Immature natural killer cell (primary cell): ENCODE measurements at places on chromosomes 7 and 10.

DNA sequence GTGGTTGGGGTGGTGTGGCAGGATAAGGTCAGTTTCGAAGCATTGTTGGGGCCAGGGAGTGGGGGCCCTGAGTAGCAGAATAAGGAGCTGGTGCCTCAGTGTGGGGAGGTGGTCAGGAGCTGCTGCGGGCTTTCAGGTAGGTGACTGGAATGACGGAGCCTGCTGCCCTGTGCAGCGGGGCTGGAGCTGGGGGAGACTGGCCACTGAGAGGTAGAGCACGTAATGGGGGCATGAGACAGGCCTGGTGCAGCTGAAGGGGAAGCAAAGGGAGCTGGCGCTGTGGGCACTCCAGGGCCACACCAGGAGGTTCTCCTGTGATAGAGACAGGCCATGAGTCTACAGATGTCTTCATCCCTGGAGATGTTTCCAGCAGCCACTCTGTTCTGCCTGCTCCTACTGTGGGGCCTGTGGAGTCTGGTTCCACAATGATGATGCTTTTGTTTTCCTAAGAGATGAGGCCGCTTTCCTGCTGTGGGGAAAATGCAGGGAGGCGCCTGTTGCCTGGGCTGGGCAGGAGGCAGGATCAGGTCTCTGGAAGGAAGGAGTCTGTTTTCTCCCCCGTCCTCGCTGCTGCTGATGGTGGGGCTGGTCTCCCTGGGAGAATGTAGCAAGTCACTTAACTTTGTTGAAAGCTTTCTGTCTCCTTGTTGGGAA lies 31.1 kb downstream of the NUB1 start:
- H3K4me3 ChIP-seq, result no peak overlapping the region
- DNase-seq, result no peak
- H3K27ac ChIP-seq, result no peak overlapping the region
- peaks cover 10% of the 10 kb centered on the region for H3K36me3 ChIP-seq

DNA sequence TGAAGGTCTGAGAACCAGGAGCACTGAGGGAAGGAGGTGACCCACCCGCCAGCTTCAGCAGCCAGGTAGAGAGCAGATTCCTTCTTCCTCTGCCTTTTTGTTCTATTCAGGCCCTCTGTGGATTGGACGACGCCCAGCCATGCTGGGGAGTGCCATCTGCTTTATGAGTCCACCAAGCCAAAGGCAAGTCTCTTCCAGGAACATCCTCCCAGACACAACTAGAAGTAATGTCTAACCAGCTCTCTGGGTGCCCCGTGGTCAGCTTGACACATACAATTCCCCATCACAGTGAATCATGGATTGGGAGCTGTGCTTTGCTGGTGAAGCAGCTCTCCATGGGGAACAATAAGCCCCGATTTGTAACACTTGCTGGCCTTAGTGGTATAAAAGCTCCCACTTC lies 125.2 kb downstream of the CCDC3 start:
- H3K27ac ChIP-seq, result no peak overlapping the region
- H3K4me3 ChIP-seq, result no peak overlapping the region
- H3K36me3 ChIP-seq, result no peaks in the 10 kb centered on the region
- DNase-seq, result no peak
- no peaks in the 10 kb centered on the region for H3K27me3 ChIP-seq
- H3K4me1 ChIP-seq, result no peaks in the 10 kb centered on the region

DNA sequence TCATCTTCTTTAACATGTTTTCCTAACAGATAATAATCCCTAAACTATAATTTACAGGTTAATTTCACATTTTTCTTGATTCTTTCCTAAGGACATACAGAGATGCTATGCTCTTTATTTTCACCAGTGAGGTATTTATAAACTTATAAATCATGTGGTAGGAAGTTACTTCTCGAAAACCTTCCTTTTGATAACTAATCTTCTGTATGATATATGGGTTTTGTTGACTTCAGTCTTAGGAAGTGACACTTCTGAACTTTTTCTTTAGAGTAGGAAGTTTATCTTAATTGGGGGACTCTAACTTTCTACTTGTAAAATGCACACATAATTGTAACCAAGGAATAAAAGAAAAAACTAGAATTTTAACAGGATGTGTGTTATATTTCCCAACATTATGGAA lies 9.8 kb upstream of the PNPLA8 start:
- peaks cover 9% of the 10 kb centered on the region for H3K27me3 ChIP-seq
- H3K4me3 ChIP-seq, result no peak overlapping the region
- no peak for DNase-seq

- H3K4me1 ChIP-seq, result no peaks in the 10 kb centered on the region
- H3K27me3 ChIP-seq, result peaks cover 17% of the 10 kb centered on the region
- no peak for DNase-seq
- H3K4me3 ChIP-seq, result no peak overlapping the region
- no peak overlapping the region for H3K27ac ChIP-seq
These were observed 79.0 kb downstream of the KIAA1549 start for GRCh38 chr7:138902161-138902560.

DNA sequence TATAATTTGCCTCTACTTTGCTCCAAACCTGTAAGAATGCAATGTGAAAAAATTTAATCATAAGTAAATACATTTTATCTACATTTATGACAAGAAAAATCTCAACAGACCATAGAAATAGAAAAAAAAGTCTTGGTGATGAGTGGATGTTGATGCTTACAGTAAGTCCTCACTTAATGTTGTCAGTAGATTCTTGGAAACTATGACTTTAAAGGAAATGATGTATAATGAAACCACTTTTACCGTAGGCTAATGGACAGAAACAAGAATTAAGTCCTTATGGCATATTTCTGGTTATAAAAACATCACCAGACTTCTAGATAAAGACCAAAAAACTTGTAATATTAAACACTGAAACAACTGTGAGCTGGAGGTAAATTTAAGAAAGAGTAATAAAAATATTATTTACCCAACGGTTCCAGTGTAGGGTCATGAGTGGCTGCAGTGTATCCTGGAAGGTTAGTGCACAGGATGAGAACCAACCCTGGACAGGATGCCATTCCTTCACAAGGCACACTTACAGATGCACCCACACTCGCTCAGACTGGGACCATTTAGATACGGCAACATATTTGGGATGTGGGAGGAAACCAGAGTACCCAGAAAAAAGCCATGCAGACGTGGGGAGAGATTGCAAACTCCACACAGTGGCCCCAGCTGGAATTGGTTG lies 76.3 kb downstream of the GLCCI1 start:
- H3K27ac ChIP-seq, result no peak overlapping the region
- no peak for DNase-seq
- H3K27me3 ChIP-seq, result peaks cover 2% of the 10 kb centered on the region
- H3K4me3 ChIP-seq, result no peak overlapping the region
- H3K4me1 ChIP-seq, result peaks cover 83% of the 10 kb centered on the region
- peaks cover 25% of the 10 kb centered on the region for H3K36me3 ChIP-seq
